Activated T-cell treated with anti-CD3 and anti-CD28 coated beads for 1 hour (primary cell): ENCODE measurements at places on chromosomes 5 and 9.

- no peak for DNase-seq
These were observed 128.3 kb upstream of the HAPLN1 start for GRCh38 chr5:83848941-83849340.

GRCh38 chr9:137273611-137274320 lies 3.8 kb upstream of the TOR4A start:
- no peak for DNase-seq

DNA sequence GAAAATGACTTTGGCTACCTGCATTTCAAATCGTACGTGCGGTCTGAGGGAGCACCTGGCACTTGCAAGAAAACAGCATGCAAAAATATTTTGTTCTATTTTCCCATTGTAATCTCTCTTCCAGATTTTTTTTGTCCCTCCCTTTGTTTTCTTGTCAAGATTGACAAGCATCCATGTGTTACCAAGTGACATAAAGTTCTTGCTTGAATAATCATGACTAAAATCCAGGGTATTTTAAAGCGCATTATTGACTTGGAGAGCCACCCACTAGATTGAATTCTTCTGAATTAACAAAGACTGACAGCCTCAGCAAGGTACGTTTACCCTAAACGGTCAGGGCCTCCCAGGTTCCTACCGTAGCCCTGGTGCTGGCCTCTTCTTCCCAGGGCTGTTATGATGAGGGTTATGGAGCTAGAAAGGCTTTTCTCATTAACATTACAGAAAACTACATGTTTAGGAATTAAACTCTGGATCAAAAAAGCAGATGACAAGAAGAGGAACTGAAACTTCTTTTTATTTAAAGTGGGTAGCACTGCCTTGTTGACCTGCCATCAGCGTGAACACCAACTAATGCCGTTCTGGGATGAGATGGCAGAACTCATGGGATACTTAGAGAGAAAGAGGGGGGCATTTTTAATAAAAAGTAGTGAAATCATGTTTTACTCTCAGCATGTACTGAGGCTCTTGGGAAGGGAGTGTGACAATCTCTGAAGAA lies 297.0 kb downstream of the EFNA5 start:
- no peak for DNase-seq

- no peak for DNase-seq
These were observed 13.4 kb upstream of the JADE2 start for GRCh38 chr5:134511796-134512660.

- no peak for DNase-seq
These were observed 166.6 kb upstream of the HCN1 start for GRCh38 chr5:45862763-45863162.

GRCh38 chr9:113973963-113974413 lies 97.9 kb downstream of the ZNF618 start:
- no peak for DNase-seq

- no peak for DNase-seq
These were observed 334.1 kb downstream of the ZSWIM6 start for GRCh38 chr5:61666064-61666621.

DNA sequence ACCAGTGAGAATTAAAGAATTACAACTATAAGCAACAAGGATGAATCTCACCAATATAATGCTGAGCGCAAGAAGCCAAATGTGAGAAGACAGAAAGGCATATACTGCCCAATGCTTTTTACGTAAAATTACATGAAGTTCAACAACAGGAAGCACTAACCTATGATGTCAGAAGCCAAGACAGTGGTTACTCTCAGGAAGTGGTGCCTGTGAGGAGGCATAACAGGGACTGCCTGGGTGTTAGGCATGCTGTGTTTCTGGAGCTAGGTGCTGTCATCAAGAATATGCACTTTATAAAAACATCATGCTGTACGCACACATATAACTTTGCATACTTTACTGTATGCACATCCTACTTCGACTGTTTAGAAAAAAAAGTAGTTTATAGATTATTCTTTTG lies 30.1 kb downstream of the FRMD3 start:
- no peak for DNase-seq

DNA sequence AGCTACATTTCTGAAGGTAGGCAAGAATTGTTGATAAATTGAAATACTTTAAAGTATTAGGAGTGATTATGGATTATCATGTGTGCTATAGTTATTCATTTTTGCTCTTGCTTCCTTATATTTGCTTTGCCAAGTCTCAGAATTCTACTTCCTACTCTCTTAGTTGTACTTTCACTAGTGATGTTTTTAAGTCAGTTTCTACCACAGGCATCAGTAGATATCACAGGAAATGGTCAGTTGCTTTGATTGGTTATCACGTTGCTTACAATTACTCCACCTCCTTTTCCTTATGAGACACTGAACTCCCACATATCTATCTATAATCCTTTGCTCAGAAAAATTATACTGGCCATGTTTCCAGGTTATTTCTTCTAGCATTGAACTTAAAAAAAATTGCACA lies 472.8 kb downstream of the DMRTA1 start:
- no peak for DNase-seq

GRCh38 chr5:161630948-161631347 lies 54.6 kb upstream of the GABRA6 start:
- DNase-seq = no peak

DNA sequence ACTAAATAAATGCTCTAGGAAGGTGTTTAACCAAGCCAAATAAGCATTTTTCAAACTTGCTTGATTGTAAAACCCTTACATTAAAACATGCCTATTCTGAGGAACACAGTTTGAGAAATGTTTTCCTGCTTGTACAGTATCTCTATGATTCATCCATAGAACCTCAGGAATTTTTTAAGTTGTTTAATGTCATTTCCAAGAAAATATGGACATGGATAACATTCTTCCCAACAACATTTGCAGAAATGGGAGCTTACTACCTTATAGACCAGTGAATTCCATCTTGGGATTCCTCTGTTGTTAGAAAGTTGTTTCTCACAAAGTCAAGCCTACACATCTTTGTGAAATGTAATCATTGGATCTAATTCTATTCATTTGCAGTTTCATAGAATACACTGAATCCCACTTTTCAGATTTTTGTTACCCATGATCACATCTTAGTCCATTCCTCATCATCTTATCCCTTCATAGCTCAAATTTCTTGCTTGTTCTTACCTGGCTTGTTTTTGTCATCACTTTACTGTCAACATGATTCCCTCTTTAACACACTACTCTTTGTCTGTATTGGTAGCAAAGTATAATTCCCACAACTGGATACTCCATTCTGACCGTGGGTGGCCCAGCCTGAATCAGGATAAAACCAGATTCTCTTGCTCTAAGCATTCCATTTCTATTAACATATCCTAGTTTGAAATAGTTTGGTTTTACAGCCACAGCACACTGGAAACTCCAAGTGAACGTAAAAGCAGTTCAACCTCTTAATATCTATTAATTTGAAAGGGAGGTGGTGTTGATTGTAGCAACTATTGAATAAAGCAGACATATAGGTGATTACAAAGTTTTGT lies 49.4 kb upstream of the PAPPA start:
- no peak for DNase-seq

GRCh38 chr9:127586537-127586936 lies 25.5 kb upstream of the STXBP1 start:
- peak; percentile 49 for DNase-seq

DNA sequence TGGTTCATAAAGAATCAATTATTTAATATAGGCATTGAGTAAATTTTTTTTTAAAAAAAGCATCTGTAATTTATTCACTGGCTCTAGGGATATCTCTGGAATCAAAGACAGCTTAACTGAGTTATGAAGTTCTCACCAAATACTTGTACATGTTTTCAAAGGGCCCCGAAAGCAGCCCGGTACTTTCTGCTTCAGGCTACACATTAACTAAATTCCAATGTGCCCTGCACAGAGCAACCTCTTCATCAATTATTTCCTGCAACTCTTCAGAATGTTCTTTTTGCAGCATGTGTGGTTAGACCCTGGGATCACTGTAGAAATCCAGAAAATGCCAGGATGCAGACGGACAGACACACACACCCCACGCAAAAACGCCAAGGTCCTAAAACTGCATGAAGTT lies 209.0 kb downstream of the EFNA5 start:
- no peak for DNase-seq

- DNase-seq = no peak
These were observed 728.9 kb downstream of the MAT2B start for GRCh38 chr5:164234321-164234720.

DNA sequence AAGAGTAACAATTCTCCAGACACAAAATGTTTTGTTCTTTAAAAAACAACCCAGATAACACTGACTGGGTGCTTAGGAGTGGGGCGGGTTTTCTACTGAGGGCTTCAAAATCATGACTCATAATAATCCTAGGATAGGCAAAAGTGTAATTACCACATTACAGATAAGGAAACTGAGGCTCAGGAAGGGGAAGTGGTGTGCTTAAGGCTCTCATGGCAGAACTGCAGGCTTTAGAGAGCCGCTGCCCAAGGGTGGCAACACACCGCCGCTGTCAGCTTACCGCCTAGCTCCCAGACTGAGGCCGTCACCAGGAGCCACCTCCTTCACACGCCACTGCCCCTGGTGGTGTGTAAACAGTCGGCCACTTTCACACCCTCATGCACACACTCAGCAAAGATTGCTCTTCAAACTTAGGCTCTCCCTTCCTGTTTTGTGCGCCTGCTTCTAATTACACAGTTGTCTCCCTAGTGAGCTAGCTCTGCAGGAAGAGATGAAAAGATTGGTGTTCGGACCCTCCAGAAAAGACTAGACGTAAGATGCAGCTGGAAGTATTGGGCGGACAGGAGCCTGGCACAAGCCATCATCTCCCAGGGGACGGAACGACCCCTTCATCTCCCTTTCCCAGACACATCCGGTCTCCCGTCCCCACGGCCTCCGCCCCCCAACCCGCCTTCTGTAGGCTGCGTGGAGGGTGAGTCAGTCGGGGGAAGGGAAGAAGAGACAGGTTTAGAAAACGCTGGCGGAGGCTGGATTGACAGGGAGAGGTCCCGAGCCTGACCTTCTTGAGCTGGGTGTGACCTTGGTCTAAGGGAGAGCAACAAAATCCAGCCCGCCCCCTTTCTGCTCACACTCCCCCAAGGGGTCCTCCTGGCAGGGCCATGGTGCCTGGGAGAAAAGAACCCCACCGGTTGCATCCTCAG lies 162.7 kb downstream of the SYK start:
- no peak for DNase-seq

DNA sequence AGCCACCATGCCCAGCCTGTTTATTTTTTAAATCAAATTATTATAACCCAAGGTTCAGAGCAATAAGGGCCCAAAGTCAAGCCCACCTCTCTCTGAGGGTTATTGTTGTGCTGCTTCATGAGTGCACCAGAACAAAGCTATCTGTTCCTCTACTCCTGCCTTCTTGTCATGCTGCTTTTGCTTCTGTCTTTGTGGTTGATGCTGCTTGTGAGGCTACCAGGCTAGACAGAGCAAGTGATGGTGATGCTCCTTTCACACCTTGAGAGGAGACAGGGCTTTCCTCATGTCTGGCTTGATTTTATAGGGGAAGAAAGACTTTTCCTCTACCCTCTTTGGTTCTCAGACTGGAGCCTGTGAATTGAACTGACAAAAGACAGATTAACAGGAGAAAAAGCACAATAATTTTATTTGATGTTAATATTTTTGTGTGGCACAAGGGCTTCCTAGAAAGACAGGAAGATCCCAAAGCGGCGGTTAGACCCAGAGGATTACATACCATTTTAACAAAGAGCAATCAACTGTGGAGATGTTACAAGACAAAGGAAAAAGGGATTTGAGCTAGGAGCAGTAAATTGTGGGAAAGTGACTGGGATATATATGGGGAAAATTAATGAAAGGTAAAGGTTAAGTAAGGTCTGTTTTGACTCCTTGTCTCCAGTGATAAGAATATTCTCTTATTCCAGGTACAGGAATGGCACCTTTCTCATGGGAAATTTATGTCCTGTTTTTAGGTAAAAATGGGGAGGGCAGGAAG lies 4.4 kb upstream of the CD180 start:
- no peak for DNase-seq

DNA sequence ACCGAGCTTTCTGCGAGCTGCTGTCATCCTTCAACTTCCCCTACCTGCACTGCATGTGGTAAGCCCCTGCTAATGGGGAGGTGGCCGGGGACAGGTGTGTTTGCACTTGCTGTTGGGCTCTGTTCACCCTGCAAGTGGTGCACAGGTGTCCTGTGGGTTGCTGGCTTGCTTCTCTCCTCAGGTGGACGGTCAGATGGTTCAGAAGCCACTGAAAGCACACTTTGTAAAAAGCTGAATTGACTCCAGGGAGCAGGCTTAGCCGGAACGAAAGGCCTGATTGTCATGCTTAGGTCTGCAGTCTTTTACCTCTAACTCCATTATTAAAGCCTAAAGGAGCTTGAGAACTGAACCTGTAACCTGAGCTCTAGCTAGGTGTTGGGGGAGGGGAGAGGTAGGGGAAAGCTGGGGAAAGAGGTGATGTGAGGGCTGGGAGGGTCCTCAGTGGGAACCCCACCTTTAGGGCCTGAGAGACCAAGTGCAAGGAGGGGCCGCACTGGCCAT lies 37.6 kb downstream of the ACER2 start:
- no peak for DNase-seq

DNA sequence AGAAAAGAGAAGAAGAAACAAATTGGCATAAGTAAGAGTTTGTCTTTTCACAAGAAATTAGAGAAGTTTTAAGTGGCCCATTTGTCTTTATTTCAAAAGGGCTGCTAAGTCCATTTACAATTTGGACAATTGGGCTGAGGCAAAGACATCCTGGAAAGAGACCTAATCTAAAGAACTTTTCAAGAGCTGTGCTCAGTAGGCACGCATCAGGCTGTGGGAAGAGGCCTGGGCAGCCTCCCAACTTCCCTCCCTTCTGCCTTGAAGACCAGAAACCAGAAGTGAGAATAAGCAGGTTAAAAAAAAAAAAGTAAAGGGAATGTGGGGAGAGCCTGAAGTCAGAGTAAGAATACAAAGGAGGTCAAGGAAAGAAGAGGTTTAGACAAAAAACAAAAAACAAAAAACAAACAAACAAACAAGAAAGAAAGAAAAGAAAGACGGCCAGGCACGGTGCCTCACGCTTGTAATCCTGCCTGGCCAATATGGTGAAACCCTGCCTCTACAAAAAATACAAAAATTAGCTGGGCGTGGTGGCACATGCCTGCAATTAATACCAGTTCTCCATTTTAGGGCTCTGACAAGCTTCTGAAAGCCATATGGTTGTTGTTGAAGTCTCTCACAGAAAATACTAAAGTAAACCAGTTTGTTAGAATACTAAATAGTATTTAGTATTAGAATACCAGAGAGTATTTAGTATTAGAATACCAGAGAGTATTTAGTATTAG lies 48.0 kb upstream of the CEP78 start:
- DNase-seq = no peak

DNA sequence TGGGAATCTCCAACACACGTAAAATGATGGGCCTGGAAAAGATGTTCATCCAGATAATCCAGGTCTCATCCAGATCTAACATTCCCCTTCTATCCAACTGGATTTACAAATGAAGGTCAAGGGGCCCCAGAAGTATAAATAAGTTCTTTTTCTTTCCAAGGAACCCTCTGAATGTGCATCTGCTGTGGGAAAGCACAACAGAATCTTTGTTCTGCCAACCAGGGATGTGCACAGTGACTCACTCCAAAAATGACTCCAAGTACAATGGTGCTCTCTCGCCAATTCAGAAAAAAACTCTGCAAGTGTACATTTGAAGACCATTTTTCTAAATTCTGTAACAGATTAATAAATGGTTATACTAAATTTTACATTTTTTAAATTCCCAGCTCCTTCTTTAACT lies 12.4 kb downstream of the RAPGEF6 start:
- DNase-seq = no peak
